ENCODE measurements at places on chromosomes 5 and 9.

DNA sequence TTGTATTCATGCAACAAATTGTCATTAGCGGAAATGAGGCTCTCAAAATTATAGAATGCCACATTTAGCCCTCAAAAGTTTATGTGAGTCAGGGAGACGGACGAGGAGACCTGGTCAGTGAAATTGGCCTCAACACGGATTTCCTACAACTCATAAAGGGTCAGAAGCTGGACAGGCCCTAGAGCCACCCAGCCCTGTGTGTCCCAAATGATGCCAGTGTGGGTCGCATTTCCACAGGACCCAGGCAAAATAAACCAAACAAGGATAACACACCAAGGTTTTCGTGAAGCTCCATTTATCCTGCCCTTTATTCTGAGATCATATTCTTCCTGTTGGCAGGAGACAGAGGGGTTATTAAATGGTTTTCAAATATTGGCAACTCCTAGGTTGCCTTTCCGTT lies 72.0 kb upstream of the COL5A1 start:
- no peak for DNase-seq

DNA sequence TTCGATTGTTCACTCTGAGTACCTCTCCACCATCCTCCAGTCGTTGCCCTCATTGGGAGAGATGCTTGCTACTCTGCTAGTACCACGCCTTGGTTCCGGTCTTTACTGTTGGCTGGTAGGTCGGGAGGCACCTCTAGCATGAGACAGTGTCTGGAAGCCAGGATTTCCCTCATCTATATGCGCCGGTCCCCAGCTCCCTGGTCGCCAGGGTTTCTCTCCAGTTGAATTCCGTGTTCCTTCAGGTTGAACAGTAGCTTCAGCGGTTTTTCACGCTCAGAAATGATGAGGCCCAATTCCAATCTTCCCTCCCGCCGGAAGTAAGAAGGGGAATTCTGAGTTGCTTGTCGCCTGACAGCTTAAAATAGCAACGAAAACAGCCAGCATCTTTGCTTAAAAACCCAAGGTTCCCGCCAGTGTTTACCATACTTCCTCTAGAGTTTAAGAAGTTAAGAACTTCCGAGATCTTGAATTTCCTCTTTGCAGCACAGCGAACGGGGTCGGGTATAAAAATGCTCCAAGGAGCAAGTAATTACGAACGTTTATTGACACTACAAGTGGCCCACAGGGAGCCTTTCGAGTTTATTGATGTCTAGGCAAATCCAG lies 1.3 kb upstream of the ST8SIA4 start:
- no peak for DNase-seq

DNA sequence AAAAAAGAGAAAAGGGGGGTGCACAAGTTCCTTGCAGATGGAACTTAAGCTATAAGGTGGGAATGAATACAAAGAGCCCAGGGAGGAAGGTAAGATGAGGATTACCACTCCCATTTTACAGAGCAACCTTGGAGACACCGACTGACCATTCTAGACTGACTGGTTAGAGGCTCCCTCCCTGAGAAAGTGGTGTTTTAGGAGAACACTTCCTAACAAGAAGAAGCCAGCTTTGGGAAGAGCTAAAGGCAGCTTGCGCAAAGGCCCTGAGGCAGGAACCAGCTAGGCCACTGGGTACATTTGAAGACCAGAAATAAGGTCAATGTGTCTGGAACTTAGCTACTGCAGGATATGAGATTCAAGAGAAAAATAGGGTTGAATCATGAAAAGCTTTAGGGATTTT lies 38.6 kb downstream of the SPARC start:
- DNase-seq = no peak

DNA sequence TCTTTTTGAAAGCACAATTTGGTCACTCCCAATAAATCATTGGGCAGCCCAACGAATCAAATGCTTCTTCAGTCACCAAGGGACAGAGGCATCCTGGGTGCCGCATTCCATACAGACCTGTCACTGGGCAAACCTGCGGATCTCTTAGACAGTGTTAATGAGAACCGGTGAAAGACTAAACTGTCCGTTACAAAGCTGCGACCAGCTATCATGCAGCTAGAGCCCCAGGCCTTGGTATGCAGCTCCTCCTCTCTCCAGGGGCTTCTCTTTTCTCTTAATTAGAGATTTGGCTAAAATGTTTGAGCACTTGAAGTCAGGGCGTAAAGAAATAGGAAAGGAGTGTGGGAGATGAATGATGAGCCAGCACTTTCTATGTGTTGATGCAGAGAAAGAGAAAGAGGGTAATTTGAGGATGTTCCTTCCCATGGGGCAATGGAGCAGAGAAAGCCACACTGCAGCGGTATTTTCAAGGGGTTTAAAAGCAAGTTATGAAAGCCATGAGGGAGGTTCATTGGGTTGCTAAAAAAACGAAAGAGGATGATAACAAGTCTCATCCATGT lies 175.3 kb downstream of the RFK start:
- DNase-seq = no peak

DNA sequence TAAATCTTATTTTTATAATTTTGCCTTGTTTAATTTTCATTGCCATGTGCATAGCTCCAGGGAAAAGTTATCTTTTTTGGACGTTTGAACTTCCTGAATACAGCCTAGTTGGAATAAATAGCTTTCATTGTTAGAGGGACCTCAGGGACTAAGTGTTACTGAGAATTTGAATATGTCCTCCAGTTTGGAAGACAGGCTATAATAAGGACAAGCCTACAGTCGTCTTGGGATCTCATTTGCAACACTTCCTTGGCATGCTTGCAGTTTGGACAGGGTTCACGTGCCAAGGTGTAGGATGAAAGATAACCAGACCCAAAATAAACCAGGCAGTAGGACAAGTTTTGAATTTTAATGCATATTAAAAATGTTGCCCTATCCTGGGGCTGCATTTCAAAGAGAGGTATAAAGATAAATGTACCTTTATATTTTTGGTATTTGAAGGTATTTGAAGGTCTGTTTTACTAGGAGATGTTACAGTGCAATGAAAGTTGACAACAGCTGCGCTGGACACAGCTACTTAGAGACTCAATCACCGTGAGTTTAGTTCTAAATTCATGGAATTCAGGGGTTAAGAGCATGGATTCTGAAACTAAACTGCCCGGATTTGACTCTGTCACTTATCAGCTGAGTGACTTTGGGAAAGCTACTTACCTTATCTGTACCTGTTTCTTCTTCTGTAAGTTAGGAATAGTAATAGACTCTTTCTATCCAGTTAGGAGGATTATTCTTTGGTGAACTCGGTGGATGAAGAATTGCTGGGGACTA lies 134.1 kb downstream of the ACTBL2 start:
- no peak for DNase-seq

DNA sequence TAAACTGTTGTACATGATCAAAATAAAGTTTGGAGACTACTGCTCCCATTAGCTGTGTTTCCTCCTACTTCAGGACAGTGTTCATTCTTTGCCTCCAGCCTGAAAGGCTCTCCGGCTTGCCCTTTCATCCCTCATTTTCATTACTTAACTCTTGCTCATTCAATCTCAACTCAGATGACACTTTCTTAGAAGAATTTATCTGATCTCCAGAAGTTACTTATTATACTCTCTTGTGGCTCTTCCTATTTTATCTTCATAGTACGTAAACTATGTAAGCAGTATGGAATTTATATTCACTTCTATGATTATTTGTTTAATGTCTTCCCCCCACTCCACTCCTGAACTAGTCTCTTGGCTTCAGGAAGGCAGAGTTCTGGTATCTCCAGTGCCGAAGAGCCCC lies 1737.9 kb upstream of the C9orf72 start:
- DNase-seq = no peak

- peak; percentile 28 for DNase-seq
These were observed 215.1 kb upstream of the RFX3 start for GRCh38 chr9:3740690-3741419.

GRCh38 chr9:69178583-69179011 lies 4.5 kb downstream of the TJP2 start:
- no peak for DNase-seq
